ENCODE measurements at places on chromosomes 6 and 20.

DNA sequence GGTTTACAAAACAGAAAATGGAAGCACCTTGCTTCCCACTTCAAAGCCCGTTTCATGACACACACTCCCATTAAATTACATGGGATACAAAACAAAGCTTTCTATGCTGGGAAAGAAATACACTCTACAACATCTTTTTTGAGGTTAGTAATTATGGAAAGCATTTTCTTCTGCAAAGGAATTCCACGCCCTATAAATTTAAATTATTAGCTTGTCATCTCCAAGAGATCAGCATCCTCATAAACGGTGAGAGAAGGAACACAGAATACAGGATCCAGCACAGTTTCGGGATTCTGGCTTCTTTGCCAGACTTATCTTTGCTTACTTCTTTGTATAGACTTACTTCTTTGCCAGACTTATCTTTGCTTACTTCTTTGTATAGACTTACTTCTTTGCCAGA lies 1.3 kb upstream of the SMPDL3A start:
- no peak for DNase-seq

- no peak for DNase-seq
These were observed 20.4 kb downstream of the VTA1 start for GRCh38 chr6:142167486-142167885.

DNA sequence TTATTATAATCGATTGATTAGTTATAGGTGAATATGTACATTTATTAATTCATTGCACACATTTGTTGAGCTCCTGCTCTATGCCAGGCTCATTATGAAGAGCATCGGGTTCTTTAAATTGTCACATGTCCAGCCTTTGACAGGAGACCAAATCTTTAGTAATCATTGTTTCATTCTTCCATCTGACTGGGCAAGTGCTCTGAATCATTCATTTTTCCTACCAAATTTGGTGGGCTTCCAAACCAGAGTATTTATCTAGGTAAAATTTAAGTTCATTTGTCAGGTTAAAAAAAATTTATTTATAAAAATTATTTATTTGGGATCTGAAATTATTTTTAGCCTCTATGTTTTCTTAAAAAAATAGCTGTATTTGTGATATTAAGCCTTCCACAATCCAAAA lies 404.9 kb upstream of the MMS22L start:
- DNase-seq = no peak

GRCh38 chr6:153804755-153805330 lies 234.2 kb upstream of the OPRM1 start:
- no peak for DNase-seq

- no peak for DNase-seq
These were observed 41.4 kb downstream of the LAMP5 start for GRCh38 chr20:9555781-9556180.

- DNase-seq = no peak
These were observed 8.1 kb downstream of the NELFCD start for GRCh38 chr20:58989196-58989595.

- DNase-seq = no peak
These were observed 735.1 kb upstream of the MARCKS start for GRCh38 chr6:113122060-113122459.

DNA sequence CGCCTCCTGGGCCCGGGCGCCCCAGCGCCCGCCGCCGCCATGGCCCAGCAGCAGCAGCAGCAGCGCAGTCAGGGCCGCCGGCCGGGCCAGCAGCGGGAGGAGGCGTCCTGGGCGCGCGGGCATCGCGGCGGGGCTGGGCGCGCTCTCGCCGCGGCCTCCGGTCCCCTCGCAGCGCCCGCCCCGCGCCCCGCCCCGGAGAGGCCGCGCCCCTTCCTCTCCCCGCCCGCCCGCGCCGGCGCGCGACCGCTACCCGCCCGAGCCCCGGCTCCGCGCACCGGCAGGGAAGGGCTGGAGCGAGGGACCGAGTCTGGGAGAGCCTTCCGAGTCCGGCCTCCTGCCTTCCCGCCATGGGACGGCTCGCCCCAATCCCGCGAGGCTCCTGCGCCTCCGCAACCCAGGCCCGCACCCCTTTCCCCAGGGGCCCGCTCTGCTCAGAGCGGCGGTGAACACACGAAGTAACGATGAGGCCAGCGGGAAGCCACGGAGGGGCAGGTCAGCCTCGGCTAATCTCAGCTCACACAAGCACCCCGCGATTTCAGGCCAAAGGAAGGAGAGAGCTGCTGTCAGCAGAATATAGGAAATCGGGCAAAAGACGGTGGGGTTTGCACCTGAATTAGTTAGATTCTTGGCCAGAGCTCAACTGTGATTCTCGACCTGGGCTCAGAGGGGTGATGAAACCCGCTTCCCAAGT lies at the start of gene TXNDC5:
Gene TXNDC5 (minus strand): TSS at position 135 of the 691 bp plus-strand sequence. CDS start 12 bp downstream, at position 123.
- DNase-seq = no peak

GRCh38 chr20:35446356-35447078 lies 8.5 kb upstream of the GDF5 start:
- no peak for DNase-seq

DNA sequence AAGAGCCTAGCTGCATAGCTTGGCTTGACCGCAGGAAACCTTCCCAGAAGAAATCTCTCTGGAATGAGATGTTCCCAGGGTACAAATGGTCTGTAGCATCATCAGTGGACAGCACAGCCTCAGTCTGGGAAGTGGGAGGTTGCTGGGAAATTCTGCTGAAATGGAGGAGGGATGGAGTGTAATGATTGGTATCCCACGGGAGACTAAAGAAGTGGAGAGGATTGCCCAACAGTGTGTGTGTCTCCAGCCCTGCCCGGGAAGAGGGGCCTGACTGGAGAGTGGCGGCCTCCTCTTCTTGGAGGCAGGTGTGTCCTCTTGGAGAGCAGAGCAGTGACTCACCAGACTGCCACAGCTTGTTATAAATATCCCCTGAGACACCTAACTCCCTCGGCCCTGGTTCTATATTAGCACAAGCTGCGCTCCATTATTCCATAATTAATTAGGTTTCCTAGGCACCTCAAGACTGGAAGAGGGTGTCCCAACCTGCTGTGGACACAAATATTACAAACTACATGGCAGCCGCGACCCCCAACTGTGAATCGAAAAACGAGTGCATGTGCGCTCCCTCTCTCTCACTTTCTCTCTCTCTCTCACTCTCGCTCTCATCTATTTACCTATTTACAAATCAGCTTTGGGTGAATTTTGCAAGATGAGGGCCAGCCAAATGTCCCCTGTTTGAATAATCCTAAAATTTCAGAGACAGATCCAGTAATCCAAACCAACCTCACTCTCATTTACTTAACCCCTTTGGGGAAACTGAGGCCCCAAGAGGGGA lies 68.8 kb downstream of the FGD2 start:
- no peak for DNase-seq

DNA sequence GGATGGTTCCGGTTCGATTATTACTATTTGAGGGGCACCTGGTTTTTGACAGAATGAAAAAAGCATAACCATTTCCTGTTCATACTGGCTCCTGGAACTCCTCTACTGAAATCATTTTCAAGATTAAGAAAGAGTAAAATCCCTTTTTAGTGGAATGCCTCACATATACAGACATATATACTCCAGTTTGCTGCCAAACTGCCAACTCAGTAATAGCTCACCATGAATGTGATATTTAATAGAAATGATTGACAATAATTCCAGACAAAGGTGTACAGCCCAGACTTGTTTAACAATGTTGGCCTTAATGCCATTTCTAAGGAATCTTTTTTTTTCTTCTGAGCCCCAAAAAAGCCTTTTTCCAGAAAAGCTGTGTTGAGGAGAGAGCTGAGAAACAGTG lies 93.1 kb downstream of the JAG1 start:
- no peak for DNase-seq

- DNase-seq = peak; percentile 16
These were observed 814.8 kb downstream of the MAFB start for GRCh38 chr20:39874049-39874893.

- no peak for DNase-seq
These were observed 4.4 kb downstream of the FIG4 start for GRCh38 chr6:109695468-109695867.

- DNase-seq = no peak
These were observed 20.7 kb upstream of the TBC1D22B start for GRCh38 chr6:37236921-37237320.

DNA sequence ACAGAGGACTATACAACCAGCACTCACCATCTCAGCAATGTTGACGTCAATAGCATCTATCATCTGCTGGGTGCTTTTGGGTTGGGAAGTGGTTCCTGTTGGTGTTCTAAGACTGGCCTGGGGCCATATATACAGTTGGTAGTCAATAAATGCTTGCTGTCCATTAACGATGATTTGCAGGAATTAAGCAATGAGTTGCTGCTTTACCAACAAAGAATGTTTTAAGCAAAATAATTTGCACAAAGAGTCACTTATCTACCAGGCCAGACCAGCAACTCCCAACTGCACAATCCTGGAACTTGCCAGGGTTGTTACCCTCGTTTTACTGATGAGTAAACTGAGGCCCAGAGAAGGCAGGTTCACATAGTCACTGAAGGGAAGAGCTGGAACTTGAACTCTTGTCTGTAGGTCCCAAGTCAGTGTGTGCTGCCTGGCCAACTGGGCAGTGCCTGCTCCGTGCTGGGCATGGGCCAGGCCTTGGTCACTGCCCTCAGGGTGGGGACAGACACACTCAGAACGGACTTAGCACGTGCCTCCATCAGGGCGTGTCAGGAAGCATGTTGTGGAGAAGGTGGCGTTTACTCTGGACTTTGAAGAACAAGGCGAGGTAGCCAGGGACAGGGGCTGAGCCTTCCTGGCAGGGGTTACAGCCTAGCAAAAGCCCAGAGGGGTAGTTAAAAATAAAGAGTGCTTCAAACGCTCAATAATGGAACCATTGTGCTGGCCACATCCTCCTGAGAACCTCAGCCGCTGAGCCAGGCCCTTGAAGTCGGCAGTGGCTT lies 2.5 kb upstream of the SRC start:
- DNase-seq = no peak

DNA sequence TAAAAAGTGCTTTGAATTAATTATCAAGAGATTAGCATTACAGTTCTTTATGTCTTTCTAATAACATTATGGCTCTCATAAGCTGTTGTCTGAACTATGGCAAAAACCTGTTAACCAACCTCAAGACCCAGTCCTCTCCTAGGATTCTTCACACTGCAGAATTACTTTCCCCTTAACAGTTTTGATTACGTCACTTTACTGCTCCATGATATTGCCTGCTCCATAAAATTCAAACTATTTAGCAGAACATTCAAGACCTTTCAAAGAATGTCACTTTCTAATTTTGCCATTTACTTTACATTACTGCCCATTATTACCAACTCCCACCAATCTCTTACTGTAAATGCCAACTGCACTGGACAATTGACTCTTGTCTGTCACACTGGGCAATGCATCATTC lies 843.5 kb downstream of the PHF3 start:
- no peak for DNase-seq

- no peak for DNase-seq
These were observed 164.8 kb downstream of the BACH2 start for GRCh38 chr6:90131614-90132423.

- DNase-seq = no peak
These were observed 33.6 kb downstream of the TMX4 start for GRCh38 chr20:7985916-7986315.

- DNase-seq = no peak
These were observed 135.4 kb downstream of the FNDC1 start for GRCh38 chr6:159304641-159305040.

DNA sequence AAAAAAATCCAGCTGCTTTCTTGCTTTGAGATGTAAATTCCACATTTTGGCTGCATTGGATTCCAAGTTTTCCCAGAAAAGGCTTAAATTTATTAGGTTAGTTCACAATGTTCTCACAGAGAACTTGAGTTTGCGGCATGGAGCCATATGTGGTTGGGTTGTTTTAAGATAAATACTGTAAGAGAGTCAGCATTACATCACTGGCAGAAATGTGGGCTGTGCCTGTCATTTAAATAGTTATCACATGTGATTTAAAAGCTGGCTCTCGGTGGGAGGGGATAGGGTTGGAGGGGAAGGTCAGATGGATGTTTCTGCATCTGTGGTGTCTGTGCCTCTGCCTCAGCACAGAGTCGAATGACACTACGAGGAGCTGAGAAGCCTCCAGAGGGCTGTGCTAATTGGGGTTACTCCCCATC lies 73.8 kb upstream of the SCP2D1 start:
- DNase-seq = no peak

DNA sequence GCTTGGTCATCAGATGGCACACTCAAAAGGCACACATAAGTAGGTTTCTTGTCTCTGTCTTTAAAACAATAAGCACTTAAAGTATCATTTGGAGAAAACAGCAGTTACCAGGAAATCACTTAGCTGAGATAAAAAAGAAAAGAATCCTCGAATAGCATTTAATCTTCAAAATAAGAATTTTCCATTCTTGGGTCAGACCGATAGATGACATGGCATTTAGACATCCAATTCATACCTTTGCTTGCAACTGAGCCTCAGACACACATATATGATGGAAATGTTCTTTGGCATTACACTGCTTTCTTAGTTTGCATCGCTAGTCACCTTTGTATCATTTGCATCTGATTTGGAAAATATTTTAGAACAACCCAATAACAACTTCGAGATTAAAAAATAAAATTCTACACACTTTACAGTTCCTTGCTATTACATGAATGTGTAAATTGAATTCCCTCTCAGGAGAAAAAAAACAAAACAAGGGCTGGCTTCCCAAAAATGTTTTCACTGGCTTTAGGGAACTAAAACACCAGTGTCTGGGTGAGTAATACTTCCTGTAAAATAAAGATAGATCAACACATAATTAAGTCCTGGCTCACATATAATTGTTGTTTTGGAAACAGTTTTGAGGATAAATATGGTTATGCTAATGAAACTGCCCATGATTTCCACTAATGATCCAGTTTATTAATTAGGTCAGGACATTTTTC lies 1.3 kb upstream of the RNF217 start:
- DNase-seq = no peak

DNA sequence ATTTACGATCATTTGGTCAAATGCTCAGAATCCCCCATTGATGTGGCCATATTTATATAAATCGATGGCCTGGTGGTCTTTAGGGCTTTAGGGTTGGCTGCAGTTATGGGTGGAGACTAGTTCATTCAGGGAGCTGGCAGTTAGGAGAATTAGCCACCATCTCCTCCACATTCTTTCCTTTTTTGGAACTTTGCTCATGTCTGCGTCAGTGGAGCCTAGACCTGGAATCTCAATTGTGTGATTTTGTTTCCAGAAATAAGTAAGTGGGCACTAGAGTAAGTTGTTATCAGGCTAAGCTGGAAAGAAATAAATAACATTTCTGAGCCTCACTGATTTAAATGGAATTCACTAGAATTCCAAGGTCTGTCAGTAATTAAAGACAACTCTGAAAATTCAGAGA lies 29.0 kb upstream of the ELOVL5 start:
- DNase-seq = no peak

- DNase-seq = no peak
These were observed 27.6 kb upstream of the ADRM1 start for GRCh38 chr20:62275219-62275618.

GRCh38 chr20:51374961-51375360 lies 167.6 kb downstream of the NFATC2 start:
- DNase-seq = no peak

- DNase-seq = no peak
These were observed 128.5 kb upstream of the SYNDIG1 start for GRCh38 chr20:24340933-24341332.

Measured in thoracic aorta (tissue), 2 donors.